ENCODE measurements at places on chromosomes 7 and 10. TPM values are rescaled to one million over a fixed set of nuclear protein-coding genes. Genes with fewer than 3 reads are reported as not detected.

Gene ZNF365
- 2.8 TPM for total RNA-seq

Gene FOXI2
- total RNA-seq, result not detected

Gene TAS2R41
- not detected for total RNA-seq

Gene ACHE
- total RNA-seq, result 0.30 TPM

Gene FRAT1
- total RNA-seq, result 0.09 TPM

Gene GPR141
- not detected for total RNA-seq

Gene IFIT1B
- not detected for total RNA-seq

Gene SLC13A4
- 0.05 TPM for total RNA-seq

Gene SEC31B
- 3.2 TPM for total RNA-seq

Gene RBM28
- total RNA-seq, result 19.0 TPM

Gene ACTL6B
- not detected for total RNA-seq

Gene CACNB2
- under 0.01 TPM for total RNA-seq

Gene PAX4
- total RNA-seq, result not detected

Gene ITPRID1
- not detected for total RNA-seq

Gene PAPOLB
- total RNA-seq, result not detected

Gene PRRT4
- not detected for total RNA-seq

Gene GPER1
- total RNA-seq, result 1.6 TPM

Gene BBS9
- 29.4 TPM for total RNA-seq

Measured in smooth muscle cell of the umbilical artery (primary cell).